Transverse colon (tissue), 4 donors: ENCODE measurements at places on chromosomes 1 and 21.

GRCh38 chr21:35853321-35854239, 206.7 kb downstream of the SETD4 start:
- no peak for DNase-seq

- DNase-seq = no peak
Measured at GRCh38 chr21:14917762-14918161, 147.0 kb downstream of the NRIP1 start.

DNA sequence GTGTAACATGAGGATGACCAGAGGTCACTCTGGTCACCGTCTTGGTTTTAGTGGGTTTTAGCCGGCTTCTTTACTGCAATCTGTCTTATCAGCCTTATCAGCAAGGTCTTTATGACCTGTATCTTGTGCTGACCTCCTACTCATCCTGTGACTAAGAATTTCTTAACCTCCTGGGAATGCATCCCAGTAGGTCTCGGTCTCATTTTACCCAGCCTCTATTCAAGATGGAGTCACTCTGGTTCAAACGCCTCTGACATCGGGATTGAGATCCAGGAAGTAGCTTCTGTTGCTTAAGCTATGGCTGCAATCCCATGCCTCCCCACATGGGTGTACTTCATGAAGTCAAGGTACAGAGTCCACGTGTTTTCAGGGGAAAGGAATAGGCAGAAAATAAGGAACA, 19.9 kb downstream of the FMN2 start:
- DNase-seq = peak; percentile 53

- no peak for DNase-seq
Measured at GRCh38 chr1:67987046-67987799, 63.2 kb downstream of the DIRAS3 start.

GRCh38 chr1:224090116-224090515, 23.8 kb upstream of the FBXO28 start:
- DNase-seq = no peak

DNA sequence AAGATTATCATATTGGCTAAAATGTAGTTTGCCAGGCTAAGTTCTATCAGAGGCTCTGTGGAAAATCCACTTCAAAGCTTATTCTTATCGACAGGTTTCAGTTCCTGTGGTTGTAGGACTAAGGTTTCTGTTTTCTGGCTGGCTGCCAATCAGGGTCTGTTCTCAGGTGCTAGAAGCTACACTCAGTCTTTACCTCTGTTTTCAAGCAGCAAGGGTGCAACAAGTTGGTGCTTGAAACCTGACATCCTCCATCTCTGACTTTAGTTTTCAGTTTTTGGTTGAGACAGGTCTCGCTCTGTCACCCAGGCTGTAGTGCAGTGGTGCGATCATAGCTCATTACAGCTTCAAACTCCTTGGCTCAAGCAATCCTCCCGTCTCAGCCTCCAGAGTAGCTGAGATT, 15.3 kb upstream of the TMCO2 start:
- peak; percentile 13 for DNase-seq

- no peak for DNase-seq
Measured at GRCh38 chr1:19010503-19010902, 54.0 kb upstream of the IFFO2 start.

DNA sequence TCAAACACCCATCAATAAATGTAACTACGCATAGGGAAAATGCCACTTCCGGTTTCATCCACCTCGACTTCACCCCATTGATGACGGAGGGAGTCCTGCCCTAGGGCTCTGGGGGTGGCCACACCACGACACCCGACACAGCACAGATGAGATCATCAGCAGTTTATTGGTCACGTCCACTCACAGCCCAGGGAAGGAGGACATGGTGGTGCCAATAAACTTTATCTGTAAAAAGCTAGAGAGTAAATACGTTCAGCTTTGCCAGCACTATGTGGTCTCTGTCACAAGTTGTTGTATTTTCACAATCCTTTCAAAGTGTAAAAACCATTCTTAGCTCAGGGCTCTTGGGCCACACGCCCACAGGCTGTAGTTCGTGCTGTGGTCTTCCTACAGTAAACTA, 16.3 kb downstream of the SETD4 start:
- DNase-seq = no peak

DNA sequence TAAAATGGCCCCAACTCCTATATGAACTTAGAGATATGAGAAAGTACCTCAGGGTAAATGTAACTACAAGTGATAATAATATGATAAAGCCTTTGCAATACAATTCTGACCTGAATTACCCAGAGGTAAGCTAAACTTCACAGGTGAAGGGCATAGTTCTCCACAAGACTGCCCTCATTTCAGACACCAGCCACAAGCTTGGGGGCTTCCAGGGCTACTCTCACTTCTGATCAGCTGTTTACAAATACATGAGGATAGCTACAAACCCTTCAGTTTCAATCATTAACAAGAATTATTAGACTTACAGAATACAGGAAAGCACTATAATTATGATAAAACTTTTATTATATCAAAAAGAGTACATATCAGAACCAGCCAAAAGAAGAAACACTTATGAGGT, 18.7 kb upstream of the DPH5 start:
- no peak for DNase-seq
